Activated gamma-delta T cell (primary cell): ENCODE measurements at places on chromosomes 6 and 20.

DNA sequence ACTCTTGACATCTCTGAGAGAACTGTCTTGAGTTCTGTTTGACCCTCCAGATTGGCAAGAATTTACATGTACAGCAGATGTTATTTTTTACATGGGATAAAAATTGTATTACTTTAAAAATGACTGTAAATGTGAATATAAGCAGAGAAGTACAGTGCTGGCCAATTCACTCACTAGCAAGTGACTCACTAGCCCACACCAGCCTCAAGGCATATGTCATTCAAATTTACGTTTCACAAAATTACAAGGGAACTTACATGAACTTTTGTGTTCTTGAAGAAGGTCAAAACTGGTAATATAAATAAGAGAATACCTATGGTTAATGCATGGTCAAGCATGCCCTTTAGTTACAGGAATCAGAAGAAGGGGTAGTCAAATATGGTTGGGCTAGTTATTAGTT lies 54.0 kb upstream of the HMGCLL1 start:
- no peak for DNase-seq

DNA sequence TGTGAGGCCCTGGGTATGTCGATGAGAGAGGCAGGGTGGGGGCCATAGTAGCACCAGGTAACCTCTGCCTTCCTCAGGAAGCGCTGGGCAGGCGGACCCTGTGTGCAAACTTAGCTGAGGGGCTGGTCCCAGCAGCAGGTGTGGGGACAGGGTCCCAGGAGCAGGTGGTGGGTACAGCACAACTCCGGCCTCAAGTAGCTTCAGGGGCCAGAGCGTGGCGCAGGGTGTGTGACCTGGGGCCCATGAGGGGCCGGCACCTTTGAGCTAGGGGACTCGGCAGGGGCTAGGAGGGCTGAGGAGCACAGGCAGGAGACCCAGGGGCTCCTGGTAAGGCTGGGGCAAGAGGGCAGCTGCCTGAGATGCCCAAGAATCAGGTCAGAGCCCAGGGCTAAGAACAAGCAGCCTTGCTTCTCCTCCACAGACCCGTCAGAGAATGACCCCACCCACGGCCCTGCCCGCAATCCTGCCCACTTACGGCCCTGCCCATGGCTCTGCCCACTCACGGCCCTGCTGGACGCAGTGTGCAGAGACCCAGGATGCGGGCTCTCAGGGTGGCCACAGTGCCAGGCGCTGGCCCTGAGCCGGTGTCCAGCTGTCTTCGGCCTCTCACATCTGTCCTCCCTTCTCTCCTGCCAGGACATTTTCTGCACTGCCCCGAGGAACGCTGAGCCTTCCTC lies 30.9 kb downstream of the CHRNA4 start:
- DNase-seq: no peak

DNA sequence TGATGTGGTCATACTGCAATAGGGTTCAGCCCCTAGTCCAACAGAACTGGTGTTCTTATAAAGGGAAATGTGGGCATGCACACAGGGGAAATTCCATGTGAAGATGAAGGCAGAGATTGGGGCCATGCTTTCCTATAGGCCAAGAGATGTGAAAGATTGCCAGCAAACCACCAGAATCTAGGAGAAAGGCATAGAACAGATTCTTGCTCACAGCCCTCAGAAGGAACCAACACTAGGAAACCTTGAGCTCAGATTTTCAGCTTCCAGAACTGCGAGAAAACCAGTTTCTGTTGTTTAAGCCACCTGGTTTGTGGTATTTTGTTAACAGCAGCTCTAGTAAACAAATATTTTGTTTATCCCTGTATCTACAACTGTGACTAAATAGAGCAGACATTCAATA lies 197.6 kb upstream of the CITED2 start:
- DNase-seq: no peak

GRCh38 chr6:21523652-21524051 lies 69.9 kb upstream of the SOX4 start:
- DNase-seq: no peak

DNA sequence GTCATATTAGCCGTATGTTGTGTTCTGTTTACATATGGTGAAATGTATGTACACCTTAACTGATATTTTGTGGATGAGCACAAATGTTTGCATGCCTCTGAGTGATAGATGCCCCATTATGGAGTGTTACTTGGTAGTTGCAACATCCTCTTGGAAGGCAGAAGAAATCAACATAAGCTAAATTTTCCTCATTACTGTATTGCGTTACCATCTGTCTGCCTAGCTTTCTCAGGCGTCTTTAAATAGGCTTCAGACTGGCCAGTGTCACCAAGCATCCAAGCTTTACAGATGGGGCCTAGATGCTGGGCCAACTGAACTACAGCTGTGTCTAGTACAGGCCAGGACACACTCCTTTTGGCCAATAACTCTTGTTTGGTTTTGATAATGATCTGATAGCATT lies 250.6 kb downstream of the SAMD5 start:
- no peak for DNase-seq

DNA sequence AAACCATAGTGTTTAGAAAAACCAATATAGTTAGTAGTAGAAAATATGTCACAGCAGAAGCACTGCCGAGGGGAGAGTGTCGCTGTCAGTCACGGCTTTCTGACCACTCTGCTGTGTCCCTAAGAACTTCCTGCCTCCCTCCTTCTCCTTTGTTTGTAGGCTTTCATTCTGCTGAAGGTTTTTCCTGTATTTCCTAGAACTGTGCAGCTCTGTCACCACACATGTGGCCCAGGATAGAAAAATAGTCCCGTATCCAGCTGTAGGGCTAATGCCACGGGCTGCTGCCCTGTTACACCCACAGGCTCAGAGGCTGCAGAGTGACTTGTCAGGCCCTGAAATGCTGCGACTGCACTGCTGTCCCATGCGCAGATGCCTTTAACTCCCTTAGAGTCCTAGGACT lies 52.6 kb upstream of the SYNJ2 start:
- DNase-seq: no peak

DNA sequence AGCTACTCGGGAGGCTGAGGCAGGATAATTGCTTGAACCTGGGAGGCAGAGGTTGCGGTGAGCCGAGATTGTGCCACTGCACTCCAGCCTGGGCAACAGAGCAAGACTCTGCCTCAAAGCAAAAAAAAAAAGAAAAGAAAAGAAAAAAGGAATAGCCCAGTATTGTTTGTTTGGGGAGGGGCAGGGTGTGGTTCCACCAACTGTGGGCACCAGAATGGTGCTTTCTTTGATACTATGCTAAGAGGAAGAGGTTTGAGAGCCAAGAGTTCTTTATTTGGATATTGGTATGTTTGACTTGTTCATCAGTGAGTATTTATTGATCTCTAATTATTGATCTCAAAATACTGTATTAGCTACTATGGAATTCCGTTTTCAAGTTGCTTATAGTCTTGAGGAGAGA lies 72.3 kb downstream of the CEP57L1 start:
- DNase-seq: no peak
